ENCODE measurements at places on chromosomes 1 and 21.

DNA sequence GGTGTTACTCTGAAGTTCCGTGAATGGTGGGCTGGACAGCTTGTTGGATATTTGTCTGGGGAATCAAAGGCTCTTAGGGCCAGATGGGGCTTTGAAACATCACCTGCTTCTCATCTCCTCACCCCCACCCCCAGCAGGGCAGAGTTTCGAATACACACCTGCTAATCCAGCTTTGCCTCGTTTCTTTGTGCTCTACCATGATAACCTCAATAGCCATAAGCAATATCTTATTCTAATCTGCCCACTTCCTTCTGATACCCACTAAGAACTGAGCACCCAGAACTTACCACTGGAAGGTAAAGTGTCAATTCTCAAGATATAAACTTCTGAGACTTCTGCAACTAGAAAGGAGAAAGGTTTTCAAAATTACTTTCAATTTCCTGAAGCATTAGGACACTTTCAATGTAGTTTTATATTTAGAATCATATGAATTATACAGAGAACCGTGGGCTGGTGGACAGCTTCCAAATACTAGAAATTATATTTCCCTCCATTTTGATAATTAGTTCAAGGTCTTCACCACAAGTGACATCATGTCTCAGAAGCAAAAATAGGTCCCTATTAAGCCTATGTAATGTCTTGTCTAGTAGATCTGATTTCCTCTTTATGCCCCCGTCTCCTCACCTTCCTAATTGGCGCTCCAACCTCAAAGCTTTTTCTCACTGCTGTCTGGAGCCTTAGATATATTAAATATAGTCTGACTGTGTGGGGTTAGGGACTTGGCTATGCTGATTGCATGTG is 64.4 kb upstream of the NEK2 start:
- DNase-seq = no peak

GRCh38 chr1:154839691-154840090 is 30.4 kb downstream of the KCNN3 start:
- no peak for DNase-seq

- DNase-seq = no peak
Observed at GRCh38 chr1:208934933-208935332, 648.6 kb upstream of the CAMK1G start.

DNA sequence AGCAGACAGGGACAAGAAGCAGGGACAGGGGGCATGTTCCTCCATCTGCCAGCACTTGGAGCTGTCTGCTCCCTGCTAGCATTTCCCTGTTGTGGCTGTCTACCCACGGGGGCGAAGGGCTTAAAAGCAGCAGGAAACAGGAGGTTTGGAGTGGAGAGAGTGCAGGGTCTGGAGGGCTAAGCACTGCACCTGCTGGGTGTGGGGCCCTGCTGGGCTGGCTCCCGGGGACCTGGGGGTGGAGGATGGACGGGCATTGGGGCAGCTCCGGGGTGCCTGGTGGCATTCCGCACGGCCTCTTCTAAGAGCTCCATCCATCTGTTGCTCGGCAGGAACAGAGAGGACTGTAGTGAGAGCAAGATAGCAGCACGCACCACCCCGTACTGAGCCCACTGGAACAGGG is 21.2 kb downstream of the LRRC71 start:
- DNase-seq = no peak

DNA sequence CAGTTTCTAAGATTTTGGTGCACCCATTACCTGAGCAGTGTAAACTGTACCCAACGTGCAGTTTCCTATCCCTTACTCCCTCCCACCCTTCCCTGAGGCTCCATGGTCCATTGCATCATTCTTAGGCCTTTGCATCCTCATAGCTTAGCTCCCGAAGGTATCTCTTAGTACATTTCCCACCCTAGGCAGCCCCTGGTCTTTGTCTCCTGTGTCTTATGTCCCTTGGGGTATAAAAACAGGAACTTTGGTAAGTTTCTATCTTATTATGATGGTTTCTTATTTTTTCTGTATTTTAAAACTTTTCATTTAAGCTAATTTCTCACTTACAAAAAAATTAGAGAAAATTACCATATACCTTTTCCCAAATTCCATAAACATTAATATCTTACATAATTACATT is 78.1 kb downstream of the URB2 start:
- DNase-seq = no peak

DNA sequence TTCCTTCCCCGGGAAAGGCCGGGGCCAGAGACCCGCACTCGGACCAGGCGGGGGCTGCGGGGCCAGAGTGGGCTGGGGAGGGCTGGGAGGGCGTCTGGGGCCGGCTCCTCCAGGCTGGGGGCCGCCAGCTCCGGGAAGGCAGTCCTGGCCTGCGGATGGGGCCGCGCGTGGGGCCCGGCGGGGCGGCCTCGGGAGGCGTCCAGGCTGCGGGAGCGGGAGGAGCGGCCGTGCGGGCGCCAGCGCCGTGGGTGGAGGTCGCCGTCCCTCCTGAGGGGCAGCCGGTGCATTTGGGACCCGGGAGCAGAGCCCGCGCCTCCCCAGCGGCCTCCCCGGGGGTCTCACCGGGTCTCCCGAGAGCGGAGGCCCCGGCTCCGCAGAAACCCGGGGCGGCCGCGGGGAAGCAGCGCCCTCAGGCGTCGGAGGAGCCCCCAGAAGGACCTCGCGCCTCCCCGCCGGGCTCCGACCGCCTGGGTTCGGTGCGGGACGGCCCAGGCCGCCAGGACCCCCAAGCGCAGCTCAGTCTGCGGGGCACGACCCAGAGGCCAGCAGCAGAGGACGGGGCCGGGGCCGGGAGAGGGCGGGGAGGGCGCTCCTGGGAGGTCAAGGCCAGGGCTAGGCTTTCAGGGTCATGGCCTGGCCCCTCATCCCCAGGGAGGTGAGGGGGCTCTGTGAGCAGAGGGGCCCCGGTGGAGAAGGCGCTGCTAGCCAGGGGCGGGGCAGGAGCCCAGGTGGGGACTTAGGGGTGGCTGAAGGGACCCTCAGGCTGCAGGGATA is 7.2 kb upstream of the SLX9 start:
- DNase-seq = no peak

- DNase-seq = no peak
Observed at GRCh38 chr1:201024625-201024998, 1.1 kb upstream of the KIF21B start.

DNA sequence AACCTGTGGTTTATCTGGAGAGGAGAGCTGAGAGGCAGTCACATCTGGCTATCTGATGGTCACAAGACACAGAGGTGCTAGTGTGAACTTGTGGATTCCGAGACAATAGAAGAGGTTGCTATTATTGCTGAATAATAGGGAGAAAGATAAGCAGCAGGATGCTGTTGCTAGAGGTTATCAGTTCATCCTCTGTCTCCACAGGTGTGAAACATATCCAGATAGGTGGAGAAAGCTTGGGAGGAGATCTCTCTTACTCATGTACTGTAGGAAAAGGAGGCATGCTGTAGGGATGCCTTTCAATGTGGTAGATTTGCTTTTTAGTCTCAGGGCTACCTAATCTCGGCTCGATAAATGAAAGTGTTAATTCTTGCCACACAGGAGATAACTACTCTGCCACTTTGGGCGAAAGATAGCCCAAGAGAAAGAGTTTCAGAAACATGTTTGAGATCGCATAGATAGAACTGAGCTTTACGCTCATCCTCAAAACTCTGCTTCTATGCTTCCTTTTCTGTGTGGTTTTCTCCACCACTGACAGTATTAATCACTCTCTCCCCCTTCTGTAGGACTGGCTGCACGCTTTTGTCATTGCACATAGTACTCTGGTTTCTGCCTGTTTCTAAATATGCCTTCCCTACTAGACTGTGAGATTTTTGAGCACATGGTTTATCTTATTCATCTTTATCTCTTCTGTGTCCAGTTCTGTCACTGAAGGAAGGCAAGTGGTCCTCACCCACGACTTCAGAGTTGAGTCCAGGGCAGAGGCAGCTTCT is 36.7 kb upstream of the PLXNA2 start:
- DNase-seq = no peak

- peak; percentile 5 for DNase-seq
Observed at GRCh38 chr1:23019863-23020625, 776 bp downstream of the KDM1A start.

GRCh38 chr1:15573477-15573876 is 11.4 kb downstream of the AGMAT start:
- DNase-seq = no peak

Measured in fibroblast of the conjunctiva (primary cell).